G401 (cell line): ENCODE measurements at places on chromosomes 7 and 10. TPM values are rescaled to one million over a fixed set of nuclear protein-coding genes. Genes with fewer than 3 reads are reported as not detected.

APBB1IP gene
- total RNA-seq: not detected in 2 replicates

LRRC18 gene
- total RNA-seq: not detected in 2 replicates

DKK1 gene
- total RNA-seq: 932 and 934 TPM in 2 replicates

AMPH gene
- not detected in 2 replicates for total RNA-seq

DLX6 gene
- total RNA-seq: not detected in 2 replicates

GALNT17 gene
- not detected in 2 replicates for total RNA-seq

CALHM2 gene
- 0.68 and 2.0 TPM in 2 replicates for total RNA-seq

DNA sequence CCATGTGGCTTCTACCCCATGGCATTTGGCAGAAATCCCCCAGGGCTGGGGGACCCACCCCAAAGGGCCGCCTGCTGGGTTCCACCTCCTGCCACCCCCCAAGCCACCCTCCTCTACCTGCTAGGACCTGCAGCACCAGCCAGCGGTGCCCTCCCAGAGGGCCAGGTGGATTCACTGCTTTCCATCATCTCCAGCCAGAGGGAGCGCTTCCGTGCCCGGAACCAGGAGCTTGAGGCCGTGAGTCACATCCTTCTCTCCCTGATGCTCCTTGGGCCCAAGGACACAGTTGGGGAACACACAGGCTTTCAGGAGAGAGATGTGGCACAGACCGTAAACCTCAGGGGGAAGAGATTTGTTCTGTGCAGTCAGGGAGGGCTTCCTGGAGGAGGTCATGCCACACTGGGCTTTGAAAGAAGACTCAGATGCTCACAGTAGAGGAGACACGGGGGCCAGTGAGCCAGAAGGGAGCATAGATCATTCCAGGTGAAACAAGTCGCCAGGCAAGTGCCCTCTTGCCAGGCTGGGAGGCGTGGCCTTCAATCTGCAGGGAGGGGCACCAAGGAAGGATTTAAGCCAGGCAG is 11.5 kb upstream of the SH2B2 start:
- no peak for DNase-seq

- DNase-seq: peak; percentile 34
These were observed 36.6 kb upstream of the AGR3 start for GRCh38 chr7:16918288-16918895.

- DNase-seq: peak; percentile 76
These were observed 47.6 kb downstream of the ICA1 start for GRCh38 chr7:8214244-8214824.

DNA sequence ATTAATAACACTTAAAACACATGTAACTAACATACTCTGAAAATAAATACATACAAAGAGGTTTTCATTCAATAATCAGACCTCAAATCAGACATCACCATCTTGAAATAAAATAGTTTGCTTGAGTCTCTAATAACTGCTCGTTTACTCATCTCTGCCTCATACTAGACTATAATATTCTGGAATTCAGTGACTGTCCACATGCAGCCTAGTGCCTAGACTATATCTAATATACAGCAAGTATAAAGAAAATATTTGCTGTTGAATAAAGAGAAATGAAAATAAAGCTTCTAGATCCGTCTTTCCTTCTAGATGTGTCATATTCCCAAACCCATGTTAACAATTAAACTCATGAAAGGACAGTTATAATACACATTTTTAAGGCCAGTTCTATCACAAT is 236.3 kb upstream of the LRRN3 start:
- DNase-seq: no peak

GRCh38 chr10:118430190-118430589 is 88.1 kb upstream of the FAM204A start:
- DNase-seq: no peak

DNA sequence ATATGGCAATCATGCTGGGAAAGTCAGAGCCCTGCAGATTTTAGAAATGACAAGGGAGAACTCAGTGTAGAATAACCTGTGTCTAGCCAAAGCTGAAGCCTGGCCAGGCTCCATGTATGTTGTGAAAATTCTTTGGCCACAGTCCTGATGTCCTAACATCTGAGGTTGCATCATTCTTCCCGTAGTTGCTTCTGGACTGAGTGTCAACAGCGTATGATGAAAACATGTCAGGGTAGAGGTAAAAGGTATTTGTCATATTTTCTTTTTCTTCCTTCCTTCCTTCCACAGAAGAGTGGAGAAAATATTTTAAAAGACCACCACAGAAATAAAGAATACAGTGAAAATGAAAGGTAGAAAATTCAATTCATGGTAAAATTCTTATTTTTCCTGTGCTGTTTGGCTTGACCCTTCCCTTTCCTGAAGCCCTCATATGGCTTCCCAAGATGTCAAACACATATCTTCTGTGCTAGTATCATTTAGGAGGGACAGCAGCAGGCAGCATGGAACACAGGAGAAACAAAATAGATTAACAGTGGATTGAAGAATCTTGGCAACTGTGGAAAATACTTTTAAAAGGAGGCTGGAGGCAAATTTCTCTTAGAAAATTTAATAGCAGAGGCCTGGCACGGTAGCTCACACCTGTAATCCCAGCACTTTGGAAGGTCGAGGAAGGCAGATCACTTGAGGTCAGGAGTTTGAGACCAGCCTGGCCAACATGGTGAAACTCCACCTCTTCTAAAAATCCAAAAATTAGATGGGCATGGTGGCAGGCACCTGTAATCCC is 18.9 kb upstream of the NRBF2 start:
- DNase-seq: no peak

DNA sequence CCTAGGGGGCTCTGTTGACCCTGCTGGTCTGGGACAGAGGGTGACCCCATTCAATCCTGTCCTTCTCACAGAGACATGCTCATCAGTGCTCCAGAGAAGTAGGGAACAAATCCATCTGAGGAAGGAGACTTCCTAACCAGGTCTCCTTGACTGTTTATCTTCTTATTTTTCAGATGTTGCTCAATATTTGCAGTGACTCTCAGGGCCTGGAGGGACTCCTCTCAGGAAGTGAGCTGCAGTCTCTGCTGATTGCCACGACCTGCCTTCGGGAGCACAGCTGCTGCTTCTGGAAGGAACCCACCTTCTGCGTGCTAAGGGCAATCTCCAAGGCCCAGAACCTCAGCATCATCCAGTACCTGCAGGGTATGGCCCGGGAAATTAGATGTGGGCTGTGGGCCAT is 41.0 kb downstream of the WDFY4 start:
- DNase-seq: no peak

DNA sequence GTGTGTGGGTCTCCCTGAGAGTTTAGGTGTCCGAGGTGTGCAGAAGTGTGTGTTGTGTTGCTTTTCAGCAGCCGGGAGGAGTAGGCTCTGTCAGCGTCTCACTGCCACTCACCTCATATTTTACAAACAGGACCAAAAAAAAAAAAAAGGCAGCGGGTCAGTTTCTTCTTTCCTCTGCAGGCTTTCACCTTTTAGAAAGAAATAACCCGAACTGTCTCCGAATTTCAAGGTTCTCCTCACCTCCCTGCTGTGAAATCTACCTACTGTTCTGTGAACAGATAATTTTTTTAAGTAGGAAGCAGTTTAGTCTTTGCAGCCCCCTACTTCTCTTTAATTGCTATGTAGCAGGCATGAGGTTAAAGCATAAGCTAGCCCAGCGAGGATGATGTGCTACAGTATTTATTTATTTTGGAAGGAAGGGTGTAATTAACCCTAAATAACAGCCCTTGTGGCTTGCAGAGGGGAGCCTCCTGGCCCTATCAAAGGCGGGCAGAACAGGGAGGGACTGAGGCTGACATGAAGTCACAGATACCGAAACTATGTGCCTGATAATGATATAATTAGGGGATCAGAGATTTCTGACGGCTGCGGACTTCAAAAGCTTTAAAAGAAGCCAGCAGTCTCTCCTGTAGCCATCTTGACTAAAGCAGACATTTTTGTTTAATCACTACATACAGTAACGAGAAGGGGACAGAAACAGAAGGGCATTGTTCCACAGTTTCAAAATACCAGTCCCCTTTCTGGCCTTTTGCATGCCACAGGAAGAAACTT is 1.6 kb downstream of the BAMBI start:
- DNase-seq: no peak

DNA sequence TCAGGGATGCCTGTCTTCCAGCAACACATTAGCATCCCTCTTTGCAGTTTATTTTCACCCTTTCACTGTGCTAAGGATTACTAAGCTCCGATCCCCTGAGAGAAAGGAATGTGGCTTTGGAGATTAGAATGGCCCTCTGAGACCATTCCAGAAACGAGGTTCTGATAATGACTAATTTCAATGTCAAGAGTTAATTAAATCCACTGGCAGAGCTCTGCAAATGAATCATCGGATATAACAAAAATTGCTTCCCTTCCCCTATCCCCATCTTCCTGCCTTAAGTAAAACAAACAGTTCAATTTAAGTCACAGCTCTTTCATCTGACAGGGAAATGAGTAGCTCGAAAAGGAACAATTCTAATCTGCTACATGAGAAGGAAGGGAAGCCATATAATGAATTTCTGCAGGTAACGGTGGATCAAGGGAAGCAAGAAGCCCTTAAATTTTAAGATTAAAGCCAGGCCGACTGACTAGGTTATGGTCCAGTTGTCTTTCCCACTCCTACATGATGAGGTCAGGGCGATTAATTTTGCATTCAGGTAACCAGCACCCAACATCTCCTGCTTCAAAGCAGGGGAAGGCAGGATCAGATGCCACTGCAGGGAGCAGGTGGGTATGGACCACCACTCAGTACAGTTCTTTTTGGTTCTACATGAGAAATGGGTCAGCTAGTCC is 50.5 kb downstream of the MALSU1 start:
- no peak for DNase-seq

DNA sequence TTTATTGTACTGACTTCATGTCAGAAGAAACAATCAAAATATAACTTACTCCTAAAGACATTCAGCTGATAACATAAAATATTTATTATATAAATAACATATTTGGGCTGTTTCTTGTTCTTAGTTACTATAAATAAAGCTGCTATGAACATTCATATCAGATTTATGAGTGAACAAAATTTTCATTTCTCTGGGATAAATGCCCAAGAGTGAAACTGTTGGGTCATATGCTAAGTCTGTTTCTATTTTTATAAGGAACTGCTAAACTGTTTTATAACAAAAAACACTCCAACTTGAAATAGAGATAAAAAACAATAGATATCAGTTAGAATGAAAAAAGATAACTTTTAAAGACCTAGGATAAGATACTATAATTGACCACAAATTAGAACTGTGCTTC is 26.5 kb upstream of the CC2D2B start:
- DNase-seq: no peak

DNA sequence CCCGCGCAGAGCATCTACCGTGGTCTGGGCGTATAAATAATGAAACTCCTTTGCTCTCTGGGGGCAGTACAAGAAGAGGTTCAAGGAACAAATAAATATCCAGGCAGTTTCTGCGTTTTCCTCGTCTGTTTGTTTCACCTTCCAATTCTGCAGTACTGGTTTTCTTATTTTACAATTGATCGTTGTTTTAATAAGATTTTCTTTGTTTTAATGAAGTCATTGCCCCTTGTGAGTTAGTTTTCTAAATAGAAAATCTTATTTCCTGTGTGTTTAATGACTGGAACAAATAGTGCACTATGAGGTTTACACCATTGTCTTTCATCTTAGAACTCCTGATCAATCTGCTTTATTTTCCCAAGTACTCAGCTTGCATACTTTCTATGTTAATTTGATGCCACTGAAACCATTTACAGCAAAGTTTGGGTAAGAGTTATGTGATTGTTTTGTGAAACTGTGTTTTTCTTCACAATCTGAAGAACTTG is 1.2 kb downstream of the PLEKHA1 start:
- DNase-seq: no peak

DNA sequence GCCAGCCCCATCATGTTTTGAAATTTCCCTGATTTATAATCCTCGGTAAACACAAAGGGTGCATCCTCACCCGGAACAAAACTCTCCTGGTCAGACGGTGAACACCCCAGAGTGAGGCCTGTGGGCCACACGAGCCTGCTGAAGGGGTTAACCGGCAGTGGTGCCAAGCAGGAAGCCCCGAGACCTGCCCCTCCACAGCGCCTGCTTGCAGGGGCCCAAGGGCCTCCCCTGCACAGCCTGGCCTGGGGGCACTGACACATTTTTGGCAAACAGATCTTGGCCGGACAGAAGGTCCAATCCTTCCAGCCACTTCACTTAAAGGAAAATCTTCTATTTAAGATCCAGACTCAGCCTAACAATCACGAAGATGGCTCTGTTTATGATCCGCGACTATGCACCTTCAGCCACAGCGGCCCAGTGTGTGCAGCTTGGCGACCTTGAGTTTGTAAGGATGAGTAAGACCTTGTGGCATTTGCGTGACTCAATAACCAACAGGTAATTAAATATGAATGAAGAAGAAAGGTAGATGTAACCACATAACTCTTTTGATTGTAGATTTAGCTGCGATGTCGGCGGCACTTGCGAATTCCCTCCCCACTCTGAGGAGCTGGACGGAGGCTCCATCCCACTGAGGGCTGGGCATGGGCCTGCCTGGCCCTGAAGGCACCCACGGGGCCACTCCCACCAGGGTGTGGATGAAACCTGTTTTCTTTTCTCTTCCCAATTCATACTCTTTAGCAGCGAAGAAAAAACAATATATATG is 328.2 kb downstream of the DNAJB6 start:
- no peak for DNase-seq

DNA sequence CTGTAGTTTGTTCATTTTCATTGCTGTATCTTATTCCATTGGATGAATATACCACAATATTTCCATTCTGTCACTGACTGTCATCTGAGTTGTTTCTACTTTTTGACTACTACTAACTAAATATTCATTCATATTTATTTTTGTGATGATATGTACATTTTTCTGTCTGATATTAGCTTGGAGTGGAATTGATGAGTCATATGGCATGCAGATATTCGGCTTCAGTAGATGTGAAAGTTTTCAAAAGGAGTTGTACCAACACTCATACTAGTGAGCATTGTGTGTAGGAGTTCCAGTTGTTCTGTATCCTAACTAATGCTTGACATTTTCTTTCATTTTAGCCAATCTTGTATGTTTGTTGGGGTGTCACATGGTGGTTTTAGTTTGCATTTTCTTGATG is 7.7 kb downstream of the RUNDC3B start:
- DNase-seq: no peak

GRCh38 chr7:90869335-90869734 is 273.2 kb downstream of the CDK14 start:
- DNase-seq: no peak

- DNase-seq: no peak
These were observed 1194.3 kb upstream of the CELF2 start for GRCh38 chr10:9823268-9823930.

- no peak for DNase-seq
These were observed 618.3 kb downstream of the GALNT17 start for GRCh38 chr7:71750290-71750689.

- DNase-seq: no peak
These were observed 212.7 kb downstream of the LRMDA start for GRCh38 chr10:75643944-75644692.

- DNase-seq: no peak
These were observed 52.1 kb upstream of the MTURN start for GRCh38 chr7:30082686-30083085.

- no peak for DNase-seq
These were observed 96.2 kb upstream of the INSIG1 start for GRCh38 chr7:155201325-155202087.

GRCh38 chr7:137342265-137342664 is 1.3 kb downstream of the PTN start:
- DNase-seq: no peak
